CD8-positive, alpha-beta memory T cell (primary cell): ENCODE measurements at places on chromosomes 7 and 10. TPM values are rescaled to one million over a fixed set of nuclear protein-coding genes. Genes with fewer than 3 reads are reported as not detected.

- no peak overlapping the region for H3K27ac ChIP-seq
- H3K27me3 ChIP-seq, result no peaks in the 10 kb centered on the region
- DNase-seq, result no peak
- H3K4me1 ChIP-seq, result peaks cover 10% of the 10 kb centered on the region
- H3K36me3 ChIP-seq, result no peaks in the 10 kb centered on the region
Measured at GRCh38 chr7:29287366-29287765, 92.8 kb downstream of the CHN2 start.

The DLX5 gene
- total RNA-seq, result not detected

The GARIN1A gene
- total RNA-seq, result 0.22 TPM

The TWIST1 gene
- 0.18 TPM for total RNA-seq

- H3K27ac ChIP-seq, result no peak overlapping the region
- H3K27me3 ChIP-seq, result no peaks in the 10 kb centered on the region
- no peak for DNase-seq
- no peaks in the 10 kb centered on the region for H3K36me3 ChIP-seq
- no peaks in the 10 kb centered on the region for H3K4me1 ChIP-seq
Measured at GRCh38 chr7:39240864-39241263, 263.2 kb downstream of the POU6F2 start.

- no peaks in the 10 kb centered on the region for H3K27me3 ChIP-seq
- H3K4me3 ChIP-seq, result no peak overlapping the region
Measured at GRCh38 chr10:104767745-104768144, 126.7 kb downstream of the SORCS3 start.

- DNase-seq, result no peak
- no peaks in the 10 kb centered on the region for H3K36me3 ChIP-seq
- no peak overlapping the region for H3K27ac ChIP-seq
- H3K4me1 ChIP-seq, result no peaks in the 10 kb centered on the region
- no peaks in the 10 kb centered on the region for H3K27me3 ChIP-seq
- H3K4me3 ChIP-seq, result no peak overlapping the region
Measured at GRCh38 chr10:53939654-53940053, 861.4 kb downstream of the PCDH15 start.

- H3K27me3 ChIP-seq, result no peaks in the 10 kb centered on the region
- no peak overlapping the region for H3K4me3 ChIP-seq
- no peak overlapping the region for H3K27ac ChIP-seq
- no peaks in the 10 kb centered on the region for H3K4me1 ChIP-seq
- H3K36me3 ChIP-seq, result no peaks in the 10 kb centered on the region
Measured at GRCh38 chr10:18145652-18146051, 5.4 kb downstream of the CACNB2 start.

The AFAP1L2 gene
- total RNA-seq, result 2.5 TPM

The UPK3B gene
- total RNA-seq, result not detected

The ADGRA1 gene
- total RNA-seq, result not detected

DNA sequence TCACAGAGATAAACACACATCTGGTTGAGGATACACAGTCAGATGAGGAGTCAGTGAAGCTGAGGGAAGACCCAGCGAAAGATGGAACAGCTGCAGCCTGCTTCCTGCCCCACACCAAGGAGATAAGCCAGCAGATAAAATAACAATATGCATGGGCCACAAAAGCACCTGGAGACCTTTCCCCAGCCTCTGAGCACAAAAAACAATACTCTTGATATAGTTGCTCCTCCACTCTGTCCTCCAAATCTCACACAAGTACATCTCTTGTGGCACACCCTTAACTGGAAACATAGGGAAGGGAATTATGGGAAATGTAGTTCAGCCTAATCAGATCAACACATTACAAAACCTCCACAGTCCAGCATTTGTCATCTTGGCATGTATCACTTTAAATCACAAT is 9.7 kb upstream of the FHIP2A start:
- H3K27ac ChIP-seq, result no peak overlapping the region
- H3K4me3 ChIP-seq, result no peak overlapping the region
- H3K4me1 ChIP-seq, result peaks cover 13% of the 10 kb centered on the region
- no peaks in the 10 kb centered on the region for H3K36me3 ChIP-seq

DNA sequence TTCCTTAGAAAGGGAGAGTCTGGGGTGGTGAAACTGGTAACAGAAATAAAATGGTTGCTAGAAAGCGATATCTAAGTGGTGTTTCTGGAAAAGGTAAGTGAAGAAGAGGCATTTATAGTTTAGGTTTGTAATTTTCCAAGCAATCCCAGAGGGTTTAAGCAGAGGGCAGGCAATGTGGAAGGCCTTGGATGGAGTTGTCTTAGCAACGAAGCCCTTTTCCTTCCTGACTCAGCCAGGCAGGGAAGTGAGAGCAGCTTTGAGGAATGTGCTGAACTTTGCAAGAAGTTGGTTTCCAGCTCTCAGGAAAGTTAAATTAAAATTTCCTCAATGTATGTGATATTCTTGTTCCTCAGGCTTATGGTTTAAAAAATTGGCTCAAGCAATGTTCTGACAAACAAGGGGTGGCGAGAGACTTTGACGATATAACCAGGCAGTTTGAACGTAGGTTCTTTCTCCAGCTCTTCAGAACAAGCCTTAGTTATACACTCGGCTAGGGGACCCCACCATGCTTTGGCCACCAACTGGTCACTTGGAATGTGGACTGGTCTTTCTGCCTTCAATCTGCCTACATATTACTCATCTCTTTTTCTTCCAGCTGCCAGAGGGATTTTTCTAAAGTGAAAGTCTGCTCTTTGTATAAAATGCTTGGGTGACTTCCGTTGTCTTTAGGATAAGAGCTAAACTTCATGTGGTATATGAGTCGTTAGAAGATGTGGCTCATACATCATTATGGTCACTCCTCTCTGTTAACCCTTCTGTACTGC is 66.9 kb upstream of the SLC25A13 start:
- H3K4me3 ChIP-seq, result no peak overlapping the region
- H3K36me3 ChIP-seq, result no peaks in the 10 kb centered on the region
- no peaks in the 10 kb centered on the region for H3K27me3 ChIP-seq
- DNase-seq, result no peak
- no peak overlapping the region for H3K27ac ChIP-seq
